PC-9 (cell line): ENCODE measurements at places on chromosomes 6 and 20. TPM values are rescaled to one million over a fixed set of nuclear protein-coding genes. Genes with fewer than 3 reads are reported as not detected.

- no peak for DNase-seq
- no peak overlapping the region for H3K27ac ChIP-seq
- H3K27me3 ChIP-seq: no peaks in the 10 kb centered on the region
- no peak overlapping the region for H3K4me3 ChIP-seq
- H3K36me3 ChIP-seq: no peaks in the 10 kb centered on the region
These were observed 219.7 kb downstream of the FARS2 start for GRCh38 chr6:5481033-5481432.

GRCh38 chr6:111550953-111551352, 54.7 kb downstream of the TRAF3IP2 start:
- no peak overlapping the region for H3K4me3 ChIP-seq
- H3K27ac ChIP-seq: no peak overlapping the region
- no peak for DNase-seq
- no peaks in the 10 kb centered on the region for H3K27me3 ChIP-seq
- no peaks in the 10 kb centered on the region for H3K36me3 ChIP-seq

- H3K27me3 ChIP-seq: no peaks in the 10 kb centered on the region
- H3K4me3 ChIP-seq: no peak overlapping the region
- H3K36me3 ChIP-seq: peaks cover 13% of the 10 kb centered on the region
These were observed 43.3 kb upstream of the MRPS10 start for GRCh38 chr6:42260972-42261371.

SLC22A16 gene
- not detected in 2 replicates for total RNA-seq
